Dermis lymphatic vessel endothelial cell (primary cell): ENCODE measurements at places on chromosomes 5 and 9. TPM values are rescaled to one million over a fixed set of nuclear protein-coding genes. Genes with fewer than 3 reads are reported as not detected.

Gene TRAF1
- 0.43 and 0.65 TPM in 2 replicates for total RNA-seq

Gene SPINK4
- total RNA-seq, result not detected in 2 replicates

Gene TUSC1
- 10.3 and 10.5 TPM in 2 replicates for total RNA-seq

Gene SPATA31D4
- total RNA-seq, result not detected in 2 replicates

Gene PRLR
- total RNA-seq, result not detected in 2 replicates

Gene ZNF454
- 0.09 and 0.11 TPM in 2 replicates for total RNA-seq

Gene LRRC19
- not detected in 2 replicates for total RNA-seq

Gene OBP2B
- total RNA-seq, result not detected in 2 replicates

Gene COL27A1
- 0.22 and 0.69 TPM in 2 replicates for total RNA-seq

Gene ANXA6
- 7.1 and 15.8 TPM in 2 replicates for total RNA-seq

Gene NRG2
- total RNA-seq, result 0.11 and 0.34 TPM in 2 replicates

Gene CYLC2
- total RNA-seq, result not detected in 2 replicates
